ENCODE measurements at places on chromosomes 12 and 14.
A peak's percentile ranks its signal among the peaks of the same experiment; 100 is the strongest.

GRCh38 chr14:104227806-104228205 lies 89.4 kb downstream of the KIF26A start:
- no peak for DNase-seq

DNA sequence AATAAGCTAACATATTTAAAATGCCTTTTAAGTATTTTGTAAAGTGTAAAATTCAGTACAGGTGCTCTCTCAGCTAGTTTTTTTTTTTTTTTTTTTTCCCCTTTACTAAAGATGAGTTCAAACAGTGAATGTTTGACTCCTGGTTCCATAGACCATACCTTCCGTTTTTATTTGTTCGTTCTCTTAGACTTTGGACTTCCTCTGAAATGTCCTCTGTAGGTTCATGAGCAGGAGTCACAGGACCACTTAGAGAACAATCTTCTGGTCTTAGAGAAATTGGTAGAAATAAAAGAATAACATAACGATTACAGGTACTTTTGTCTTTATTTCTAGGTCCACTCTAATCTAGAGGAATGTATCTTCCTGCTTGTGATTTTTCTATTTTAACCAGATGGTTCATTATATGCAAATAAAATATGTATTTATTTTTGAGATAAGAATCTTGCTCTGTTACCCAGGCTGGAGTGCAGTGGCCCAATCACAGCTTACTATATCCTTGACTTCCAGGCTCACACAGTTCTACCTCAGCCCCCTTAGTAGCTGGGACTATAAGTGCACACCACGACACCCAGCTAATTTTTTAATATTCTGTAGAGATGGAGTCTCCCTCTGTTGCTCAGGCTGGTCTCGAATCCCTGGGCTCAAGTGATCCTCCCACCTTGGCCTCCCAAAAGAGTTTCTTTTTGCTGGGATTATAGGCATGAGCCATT lies 25.8 kb downstream of the STYX start:
- no peak for DNase-seq

DNA sequence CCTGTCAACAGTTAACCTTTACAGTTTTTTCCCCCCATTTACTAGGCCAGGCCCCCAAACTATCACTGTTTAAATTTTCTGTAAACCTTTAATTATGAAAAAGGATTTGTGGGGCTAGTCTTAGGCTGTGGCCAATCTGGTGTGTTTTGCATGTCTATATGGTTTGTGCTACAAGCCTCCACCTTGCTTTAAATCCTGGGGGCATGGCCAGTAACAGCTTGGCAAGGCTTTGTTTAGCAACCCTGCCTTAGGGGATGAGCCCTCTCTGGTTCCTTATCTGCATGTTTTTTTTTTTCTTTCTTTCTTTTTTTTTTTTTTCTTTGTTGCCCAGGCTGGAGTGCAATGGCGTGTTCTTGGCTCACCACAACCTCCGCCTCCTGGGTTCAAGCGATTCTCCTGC lies 102.7 kb downstream of the KCNMB4 start:
- no peak for DNase-seq

- DNase-seq = peak; percentile 44
Measured at GRCh38 chr14:70425354-70425753, 8.5 kb upstream of the SYNJ2BP start.

GRCh38 chr12:26130728-26131127 lies 5.9 kb upstream of the BHLHE41 start:
- DNase-seq = no peak

- DNase-seq = no peak
Measured at GRCh38 chr12:97267166-97267565, 195.4 kb upstream of the RMST start.

GRCh38 chr12:40336573-40337199 lies 111.9 kb downstream of the LRRK2 start:
- DNase-seq = peak; percentile 1

Measured in hematopoietic multipotent progenitor cell (in vitro differentiated cells).